Foreskin fibroblast (primary cell): ENCODE measurements at places on chromosomes 7 and 10.
A peak's percentile ranks its signal among the peaks of the same experiment; 100 is the strongest.

- DNase-seq, result peak; percentile 11
Measured at GRCh38 chr7:133529861-133530260, 277.0 kb downstream of the EXOC4 start.

DNA sequence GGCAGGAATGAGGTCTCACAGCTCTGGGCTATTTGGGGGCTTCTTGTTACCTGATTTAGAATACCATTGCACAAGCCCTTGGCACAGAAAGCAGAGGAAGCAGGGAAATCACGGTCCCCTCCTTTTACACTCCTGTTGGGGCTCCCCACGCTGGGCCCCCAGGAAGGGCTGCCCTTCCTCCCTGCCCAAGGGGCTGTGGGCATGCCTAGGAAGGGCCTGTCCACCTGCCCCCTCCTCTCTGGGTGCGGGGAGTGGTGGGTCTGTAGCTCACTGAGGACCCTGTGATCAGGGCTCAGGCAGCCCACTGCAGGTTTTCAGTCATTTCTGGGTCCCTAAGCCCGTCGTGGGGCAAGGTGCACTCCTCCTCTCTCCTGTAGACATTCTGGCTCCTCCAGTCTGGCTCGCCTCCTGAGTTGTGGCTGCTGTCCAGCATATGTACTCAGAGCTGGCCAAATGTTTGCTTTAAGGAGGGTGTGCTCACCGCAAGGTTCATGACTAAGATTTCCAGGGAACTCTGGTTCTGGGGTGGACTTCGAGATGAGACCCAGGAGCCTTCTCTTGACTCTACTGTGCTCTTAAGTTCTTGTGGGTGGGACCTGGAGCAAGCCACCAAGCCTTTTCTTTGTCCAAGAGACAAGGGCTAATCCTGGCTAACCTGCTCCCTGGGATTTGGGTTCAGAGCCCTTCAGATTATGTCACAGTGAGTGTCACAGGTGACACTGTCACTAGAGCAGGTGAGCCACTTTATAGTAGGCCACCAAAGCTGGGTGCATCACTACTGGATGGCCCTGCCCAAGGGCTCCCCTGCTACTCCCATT, 56.0 kb downstream of the TACR2 start:
- peak; percentile 71 for DNase-seq

- DNase-seq, result no peak
Measured at GRCh38 chr7:94649450-94649849, 6.5 kb downstream of the SGCE start.

GRCh38 chr7:81075150-81075549, 156.3 kb upstream of the SEMA3C start:
- DNase-seq, result peak; percentile 44

DNA sequence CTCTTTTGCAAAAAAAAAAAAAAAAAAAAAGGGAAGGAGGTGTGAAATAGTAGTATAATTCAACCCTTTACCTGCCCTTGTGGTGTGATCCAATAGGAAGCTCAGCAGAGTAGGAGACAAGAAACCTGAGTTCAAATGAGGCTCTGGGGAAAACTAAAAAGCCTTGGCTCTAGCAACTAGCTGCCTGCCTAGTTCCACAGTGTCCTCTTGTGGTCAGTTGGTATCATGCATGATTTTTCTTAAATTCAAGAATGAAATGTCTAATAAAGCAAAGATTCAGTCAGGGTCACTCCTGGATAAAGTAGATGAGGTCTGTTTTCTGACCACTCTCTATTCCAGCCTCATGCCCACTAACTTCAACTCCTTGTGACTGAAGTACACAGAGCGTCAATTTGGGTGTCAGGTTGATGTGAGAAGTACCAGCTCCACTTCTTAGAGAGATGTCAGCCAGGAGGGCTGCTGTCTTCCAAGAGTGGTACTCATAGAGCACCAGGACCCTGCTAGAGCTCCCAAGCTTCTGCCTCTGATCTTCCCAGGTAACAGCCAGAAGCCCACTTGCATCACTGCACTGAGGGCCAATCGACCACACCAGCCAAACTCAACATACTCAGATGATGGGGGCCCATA, 10.5 kb downstream of the LSM5 start:
- no peak for DNase-seq

DNA sequence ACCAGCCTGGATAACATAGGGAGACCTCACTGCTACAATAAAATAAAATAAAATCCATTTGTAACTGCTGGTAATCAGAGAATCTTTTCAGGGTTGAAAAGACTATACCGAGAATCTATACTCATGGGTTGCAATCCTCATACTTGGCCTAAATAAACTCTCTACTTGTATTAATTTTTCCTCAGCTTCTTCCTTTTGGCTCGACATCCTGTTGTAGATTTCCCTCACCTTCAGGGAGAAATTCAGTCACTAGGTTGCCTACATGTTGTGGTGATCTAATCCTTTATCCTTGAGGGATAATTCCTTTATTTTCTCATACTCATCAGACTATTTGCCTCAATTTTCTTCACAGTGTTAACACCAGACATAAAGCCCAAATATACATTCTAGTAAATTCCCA, 1093.4 kb downstream of the SORCS3 start:
- no peak for DNase-seq

GRCh38 chr10:118698421-118698820, 56.3 kb downstream of the CACUL1 start:
- DNase-seq, result peak; percentile 20

DNA sequence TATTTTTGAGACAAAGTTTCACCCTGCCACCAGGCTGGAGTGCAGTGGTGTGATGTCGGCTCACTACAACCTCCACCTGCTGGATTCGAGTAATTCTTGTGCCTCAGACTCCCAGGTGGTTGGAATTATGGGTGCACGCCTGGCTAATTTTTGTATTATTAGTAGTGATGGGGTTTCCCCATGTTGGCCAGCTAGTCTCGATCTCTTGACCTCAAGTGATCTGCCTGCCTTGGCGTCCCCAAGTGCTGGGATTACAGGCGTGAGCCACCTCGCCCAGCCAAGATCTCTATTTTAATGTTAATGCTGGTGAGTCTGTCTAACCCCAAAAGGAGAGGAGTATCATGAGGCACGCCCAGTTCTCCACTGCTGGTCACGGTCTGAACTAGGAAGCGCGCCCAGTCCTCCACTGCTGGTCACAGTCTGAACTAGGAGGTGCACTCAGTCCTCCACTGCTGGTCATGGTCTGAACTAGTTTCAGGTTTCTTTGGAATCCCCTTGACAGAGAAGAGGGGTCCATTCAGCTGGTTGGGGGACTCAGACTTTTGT, 5.6 kb upstream of the LRRC27 start:
- no peak for DNase-seq

- peak; percentile 74 for DNase-seq
Measured at GRCh38 chr7:45890902-45891461, 2.7 kb downstream of the IGFBP1 start.

GRCh38 chr7:142468871-142469665, 211.2 kb upstream of the PRSS58 start:
- DNase-seq, result no peak

DNA sequence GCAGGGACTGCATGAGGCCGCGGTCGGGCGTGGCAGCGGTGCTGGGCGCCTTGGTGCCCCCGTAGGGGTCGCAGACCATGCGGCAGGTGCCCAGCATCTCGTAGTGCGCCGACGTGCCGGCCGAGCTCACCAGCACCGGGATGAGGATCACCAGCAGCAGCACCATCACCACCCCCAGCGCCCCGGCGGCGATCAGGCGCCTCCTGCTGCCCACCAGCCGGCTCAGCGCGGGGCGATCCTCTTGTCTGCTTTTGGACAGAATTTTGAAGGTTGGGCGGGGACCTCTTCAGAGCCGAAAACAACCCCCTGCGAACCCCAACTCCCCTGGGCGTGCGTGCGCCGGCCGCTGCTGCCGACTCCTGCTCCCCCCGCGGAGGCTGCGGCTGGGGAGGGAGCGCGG, 779 bp downstream of the C1QL3 start:
- DNase-seq, result no peak

- no peak for DNase-seq
Measured at GRCh38 chr10:43323245-43323644, 48.2 kb upstream of the FXYD4 start.

DNA sequence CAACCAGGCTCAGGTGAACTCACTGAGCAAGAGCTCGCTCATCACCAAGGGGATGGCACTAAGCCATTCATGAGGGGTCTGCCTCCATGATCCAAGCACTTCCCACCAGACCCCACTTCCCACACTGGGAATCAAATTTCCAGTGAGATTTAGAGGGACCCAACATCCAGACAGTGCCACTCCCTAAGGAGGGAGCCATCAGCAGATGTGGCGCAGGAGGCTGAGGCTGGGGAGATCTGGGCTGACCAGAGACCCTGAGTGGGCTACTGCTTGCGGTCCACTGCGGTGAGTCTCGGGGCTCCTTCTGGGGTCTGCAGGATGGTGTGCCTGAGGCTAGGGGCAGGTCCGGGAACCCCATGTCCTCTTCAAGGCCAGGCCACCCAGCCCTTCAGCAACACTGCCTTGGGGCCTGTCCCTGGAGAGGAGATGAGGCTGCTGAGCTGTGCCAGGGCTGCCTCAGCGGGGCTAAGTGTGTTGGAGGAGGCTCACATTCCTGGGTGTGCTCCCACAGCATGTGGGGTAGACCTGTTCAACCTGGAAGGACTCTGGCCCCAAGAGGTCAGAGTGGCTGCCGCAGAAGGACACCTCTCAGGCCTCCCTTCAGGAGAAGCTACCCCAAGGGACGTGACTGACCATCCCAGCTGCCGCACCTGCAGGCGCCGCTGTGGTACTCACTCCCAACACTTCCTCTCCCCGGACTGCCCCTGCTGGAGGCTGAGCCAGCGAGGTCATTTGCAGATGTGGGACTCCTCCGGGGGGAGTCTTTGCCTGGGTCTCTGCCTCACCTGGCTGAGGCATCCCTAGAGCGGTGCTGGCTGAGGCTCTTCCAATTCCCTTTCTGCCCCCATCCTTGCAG, 22.3 kb upstream of the PCBD1 start:
- no peak for DNase-seq

GRCh38 chr10:119896937-119897770, 4.6 kb downstream of the SEC23IP start:
- DNase-seq, result peak; percentile 65

- DNase-seq, result peak; percentile 80
Measured at GRCh38 chr10:32985775-32986350, 27.8 kb upstream of the ITGB1 start.

DNA sequence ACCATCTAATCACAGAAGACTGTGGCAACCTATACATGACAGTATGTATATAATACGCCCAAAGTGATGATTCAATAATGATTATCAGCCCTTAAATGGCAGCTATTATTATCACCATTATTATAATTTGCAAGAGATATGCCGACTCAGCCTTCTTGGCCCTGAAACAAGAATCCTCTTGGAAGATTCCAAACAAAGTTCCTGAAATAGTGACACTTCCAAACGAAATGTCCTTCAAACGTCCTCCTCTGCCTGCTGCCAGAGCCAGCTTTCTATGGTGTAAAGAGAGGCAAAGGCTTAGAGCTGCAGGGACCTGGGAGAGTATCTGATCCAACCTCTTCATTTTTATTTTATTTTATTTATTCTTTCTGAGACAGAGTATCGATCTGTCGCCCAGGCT, 36.0 kb downstream of the NRAP start:
- DNase-seq, result no peak

- peak; percentile 57 for DNase-seq
Measured at GRCh38 chr7:102834466-102834865, 78.3 kb upstream of the LRRC17 start.

DNA sequence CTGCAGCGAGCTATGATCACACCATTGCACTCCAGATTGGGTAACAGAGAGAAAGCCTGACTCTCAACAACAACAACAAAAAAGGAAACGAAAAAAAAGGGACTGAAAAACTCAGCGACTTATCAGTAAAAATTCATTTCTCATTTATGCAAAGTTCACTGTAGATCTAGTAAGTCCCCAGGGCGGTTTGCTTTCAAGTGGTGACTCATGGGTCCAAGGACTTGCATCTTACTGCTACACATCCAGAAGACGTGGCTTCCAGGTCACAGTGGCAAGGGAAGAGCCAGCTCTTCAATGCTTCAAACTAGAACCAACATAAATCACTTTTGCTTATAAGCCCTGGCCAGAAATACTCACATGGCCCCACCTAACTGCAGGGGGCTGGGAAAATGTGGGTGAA, 178.3 kb upstream of the AUTS2 start:
- DNase-seq, result no peak

DNA sequence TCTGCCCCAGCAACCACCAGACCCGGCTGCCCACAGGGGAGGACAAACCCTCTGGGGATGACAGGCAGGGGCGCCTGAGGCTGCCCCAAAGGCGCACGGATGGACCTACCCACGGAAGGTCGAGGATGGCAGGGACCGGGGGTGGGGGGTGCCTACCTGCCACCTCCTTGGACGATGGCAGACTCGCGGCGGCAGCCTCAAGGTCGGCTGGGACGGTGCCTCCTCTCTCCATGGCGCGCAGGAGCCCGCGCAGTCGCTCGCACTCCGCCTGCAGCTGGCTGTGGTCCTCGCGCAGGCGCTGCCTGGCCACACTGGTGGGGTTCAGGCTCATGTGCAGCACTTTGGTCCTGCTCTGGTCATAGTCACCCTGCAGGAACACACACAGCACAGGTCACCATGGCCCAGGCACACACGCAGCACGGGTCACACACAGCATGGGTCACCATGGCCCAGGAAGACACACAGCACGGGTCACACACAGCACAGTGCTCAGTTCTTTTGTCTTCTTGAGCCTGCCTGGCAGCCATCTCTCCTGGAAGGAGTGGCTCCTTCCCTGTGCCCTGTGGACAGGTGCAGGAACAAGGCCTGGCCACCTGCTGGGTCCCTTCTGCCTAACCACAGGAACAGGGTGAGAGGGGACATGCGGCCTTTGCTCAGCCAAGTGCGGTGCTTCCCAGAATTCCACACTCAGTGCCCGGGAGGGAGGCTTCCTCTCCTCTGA, 266.6 kb downstream of the ELFN1 start:
- no peak for DNase-seq

DNA sequence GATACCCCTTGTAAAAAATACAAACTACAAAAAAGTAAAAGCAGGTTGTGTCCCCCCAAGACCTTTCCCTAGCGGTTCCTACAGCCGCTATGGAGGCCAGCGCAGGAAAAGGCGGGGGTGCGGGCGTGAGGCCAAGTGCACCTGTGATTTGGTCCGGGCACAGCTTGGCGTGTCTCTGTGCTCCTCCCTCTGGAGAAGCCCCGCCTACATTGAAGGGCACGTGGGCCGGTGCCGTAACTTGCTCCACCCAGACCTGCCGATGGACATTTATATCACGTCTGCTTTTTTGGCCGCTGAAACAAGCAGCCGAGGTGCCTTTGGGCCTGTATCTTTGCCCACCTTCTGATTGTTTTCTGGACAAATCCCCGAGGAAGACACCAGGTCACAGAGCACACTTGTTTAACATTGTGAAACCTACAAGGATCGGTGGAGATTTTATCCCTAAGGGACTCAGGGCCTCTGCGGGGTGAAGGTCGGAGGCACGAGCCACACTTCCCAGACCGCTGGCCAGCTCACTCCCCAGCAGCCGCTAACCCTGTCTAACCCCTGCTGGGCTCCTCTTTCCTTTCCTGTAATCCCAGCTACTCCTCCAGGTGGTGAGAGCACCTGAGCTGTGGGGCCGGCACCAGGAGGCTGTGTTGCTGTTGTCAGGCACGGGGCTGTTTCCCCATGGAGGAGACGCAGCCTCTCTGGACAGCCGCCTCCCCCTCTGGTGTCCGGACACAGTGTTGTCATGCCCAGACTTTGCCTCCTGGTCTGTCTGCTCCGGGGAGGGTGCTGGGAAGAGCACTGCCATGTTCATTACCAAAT, 18.8 kb upstream of the INPP5A start:
- no peak for DNase-seq

- DNase-seq, result no peak
Measured at GRCh38 chr7:10245406-10245805, 728.3 kb upstream of the PHF14 start.
